ENCODE measurements at places on chromosomes 12 and 14.

- no peak for DNase-seq
These were observed 161.2 kb downstream of the TMTC3 start for GRCh38 chr12:88303335-88303734.

DNA sequence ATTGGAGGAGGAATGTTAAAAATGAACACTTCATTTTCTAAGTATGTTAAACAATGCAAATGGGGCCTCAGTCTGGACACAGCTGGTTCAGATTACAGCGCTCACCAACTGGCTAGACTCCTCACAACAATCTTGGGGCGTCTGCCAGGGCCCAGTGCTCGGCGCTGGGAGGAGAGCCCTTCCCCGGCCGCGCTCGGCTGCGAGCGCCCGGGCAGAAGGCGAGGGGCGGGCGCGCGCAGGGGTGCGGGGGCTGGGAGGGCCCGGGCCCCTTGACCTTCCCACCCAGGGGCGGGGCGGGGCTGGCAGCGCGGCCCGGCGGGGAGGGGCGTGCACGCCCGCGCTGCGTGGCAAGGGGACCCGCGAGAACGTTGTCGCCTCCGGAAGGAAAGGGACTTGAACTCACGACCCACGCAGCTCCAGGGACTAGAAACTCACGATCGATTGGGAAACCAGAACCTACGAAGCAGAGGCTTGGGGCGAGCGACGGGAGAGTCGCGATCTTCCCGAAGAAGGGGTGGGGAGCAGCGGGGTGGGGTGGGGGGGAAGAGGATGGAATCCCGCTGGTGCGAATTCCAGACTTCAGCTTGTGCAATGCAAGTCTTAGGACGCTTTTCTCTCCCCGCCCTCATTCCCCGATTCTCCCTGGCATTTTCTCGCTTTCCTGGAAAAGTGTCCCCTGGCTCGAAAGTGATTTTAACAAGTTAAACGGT is at the start of gene FBLN5:
Gene FBLN5, minus strand, starts transcription at position 220 of the 710 bp plus-strand sequence. CDS start 465 bp downstream, outside the sequence.
- DNase-seq, result peak; percentile 63

DNA sequence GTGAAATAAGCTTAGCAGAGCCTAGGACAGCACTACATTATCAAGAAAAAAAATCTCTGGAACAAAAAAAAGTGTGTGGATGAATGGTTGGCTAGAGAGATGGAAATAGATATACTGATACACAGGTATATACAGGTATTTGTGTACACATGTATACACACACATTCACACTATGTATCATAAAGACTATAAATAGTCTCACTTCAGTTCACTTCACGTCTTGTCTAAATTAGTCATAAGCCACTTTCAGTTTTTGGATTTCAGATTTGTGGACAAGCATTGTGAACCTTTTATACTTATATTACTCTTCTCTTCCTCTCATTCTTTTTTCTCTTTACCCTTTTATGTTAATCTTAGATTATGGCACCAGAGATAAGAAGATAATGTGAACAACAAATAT is 41.8 kb upstream of the SLC6A15 start:
- no peak for DNase-seq

DNA sequence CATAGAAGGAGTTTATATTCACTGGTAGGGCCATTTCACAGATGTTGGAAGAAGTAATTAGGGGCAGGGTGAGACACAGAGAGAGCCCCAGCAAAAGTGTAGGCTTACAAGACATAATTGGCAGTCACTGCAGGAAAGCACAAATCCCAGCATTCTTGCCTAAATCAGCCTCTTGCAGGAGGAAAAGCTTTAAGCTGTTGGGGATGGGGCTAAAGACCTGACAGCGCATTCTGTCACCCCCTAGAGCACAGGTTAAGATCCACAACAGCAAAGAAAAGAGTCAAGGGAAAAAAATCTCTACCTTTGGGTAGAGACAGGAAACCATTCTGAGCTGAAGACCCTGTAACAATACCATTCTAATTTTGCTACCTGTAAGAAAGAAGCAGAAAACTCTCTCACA is 409.0 kb downstream of the DAD1 start:
- no peak for DNase-seq

DNA sequence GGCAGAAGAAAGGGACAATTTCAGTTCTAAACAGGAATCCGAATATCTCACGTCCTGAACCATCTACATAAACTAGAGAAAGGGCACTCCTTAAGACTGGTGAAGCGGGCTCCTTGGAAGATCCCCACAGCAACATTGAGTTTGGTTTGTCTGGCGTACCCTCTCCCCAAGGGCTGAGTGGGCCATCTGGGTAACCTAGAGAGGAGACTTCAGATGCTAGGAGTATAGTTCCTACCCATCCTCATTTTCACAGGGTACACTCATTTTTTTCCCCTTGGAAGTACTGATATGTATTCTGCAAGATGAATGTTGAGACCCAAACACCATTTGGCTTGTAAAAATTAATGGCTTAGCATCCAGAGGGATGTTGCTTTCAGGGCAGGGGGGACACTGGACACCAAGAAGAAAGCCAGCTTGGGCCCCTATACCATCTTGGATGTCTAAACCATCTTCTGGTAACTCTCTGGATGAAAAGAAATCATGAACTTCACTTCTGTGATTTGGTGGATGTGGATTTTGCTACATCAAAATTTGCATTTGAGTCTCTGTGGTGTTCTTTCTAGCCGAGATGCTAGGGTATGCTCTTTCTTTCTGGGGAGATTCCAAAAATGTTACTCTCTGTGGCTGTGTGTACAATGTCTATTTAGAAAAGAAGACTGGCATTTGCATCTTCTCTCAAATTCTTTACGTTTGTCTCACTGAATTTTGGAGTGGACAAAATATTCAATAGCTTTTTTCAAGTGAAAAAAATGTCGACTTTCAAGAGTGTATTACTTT is 97.7 kb downstream of the ETV6 start:
- no peak for DNase-seq

DNA sequence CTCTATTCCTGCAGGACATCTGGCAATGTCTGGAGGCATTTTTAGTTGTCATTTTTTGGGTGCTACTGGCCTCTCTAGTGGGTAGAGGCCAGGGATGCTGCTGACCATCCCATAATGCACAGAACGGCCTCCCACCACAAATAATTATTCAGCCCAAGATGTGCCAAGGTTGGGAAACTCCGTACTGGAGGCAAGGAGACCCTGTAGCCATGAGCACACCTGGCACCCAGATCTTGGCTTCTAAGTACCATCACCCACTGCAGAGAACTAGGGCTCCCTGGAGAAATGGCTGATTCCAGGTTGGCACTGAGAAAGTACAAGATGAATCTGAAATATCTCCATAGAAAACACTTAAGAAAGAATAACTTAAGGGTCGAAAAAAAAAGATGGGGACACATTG is 81.7 kb downstream of the RBM19 start:
- DNase-seq, result no peak

GRCh38 chr12:32444895-32445294 is 45.5 kb downstream of the FGD4 start:
- DNase-seq, result no peak

- no peak for DNase-seq
These were observed 777.7 kb downstream of the SLC6A15 start for GRCh38 chr12:84134797-84135366.

DNA sequence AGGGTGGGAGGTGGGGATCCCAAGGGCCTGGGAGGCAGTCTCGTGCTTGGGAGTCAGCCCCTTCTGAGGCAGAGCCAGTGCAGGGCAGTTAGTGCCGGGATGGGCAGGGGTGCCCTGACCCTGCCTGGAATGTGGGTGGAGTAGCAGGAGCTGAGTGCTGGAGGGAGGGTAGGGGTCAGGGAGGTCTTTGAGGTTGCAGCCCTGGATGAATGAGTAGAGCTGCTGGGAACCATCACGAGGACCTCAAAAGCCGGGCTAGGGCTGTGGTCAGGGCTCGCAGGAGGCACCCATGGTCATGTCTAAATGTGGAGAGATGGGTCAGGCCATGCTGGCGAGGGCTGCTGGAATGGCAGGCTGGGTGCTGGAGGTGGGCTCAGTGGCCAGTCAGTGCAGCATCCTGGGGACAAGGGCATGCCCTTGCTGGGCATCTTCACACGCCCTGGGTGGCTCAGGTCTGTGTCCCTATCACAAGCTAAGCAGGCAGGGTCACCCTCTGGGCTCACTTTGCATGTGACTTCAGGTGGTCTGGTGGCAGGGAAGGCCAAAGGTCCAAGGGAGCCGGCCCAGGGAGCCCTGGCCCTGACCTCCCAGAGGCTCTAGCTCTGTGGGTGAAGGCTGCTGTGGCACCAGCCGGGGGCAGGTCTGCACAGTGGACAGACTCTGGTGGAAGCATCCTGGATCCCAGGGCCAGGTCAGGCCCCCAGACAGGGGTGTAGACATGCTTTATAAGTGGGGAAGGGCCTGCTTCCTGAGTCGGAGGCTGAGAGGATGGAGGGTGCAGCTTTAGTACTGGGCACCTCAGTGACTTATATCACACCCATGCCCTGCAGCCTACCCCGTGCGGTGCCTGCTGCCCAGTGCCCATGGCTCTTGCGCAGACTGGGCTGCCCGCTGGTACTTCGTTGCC is 24.5 kb downstream of the PAPLN start:
- DNase-seq, result no peak

GRCh38 chr12:116490471-116490870 is 68.7 kb upstream of the MAP1LC3B2 start:
- no peak for DNase-seq

DNA sequence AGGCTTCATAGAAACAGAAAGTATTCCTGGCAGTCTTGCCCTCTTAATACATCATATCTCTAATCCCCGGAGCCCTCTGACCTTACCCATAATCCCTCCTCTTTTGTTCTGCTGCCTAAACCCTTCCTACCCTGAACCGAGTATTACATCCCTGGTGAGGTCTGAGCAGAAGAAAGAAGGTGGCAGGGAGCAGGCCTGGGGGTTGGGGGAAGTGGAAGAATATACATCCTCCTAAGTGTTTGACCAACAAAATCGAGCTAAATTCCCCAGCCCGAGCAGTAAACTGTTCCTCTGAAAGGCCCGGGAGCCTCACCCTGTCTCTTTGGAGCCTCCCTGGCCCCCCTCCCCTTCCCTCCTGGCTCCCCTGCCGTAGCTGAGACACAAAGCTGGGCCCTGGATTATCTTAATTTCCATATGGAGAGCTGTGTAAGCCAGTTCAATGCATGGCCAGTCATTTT is 192.6 kb upstream of the LHX5 start:
- DNase-seq, result no peak

DNA sequence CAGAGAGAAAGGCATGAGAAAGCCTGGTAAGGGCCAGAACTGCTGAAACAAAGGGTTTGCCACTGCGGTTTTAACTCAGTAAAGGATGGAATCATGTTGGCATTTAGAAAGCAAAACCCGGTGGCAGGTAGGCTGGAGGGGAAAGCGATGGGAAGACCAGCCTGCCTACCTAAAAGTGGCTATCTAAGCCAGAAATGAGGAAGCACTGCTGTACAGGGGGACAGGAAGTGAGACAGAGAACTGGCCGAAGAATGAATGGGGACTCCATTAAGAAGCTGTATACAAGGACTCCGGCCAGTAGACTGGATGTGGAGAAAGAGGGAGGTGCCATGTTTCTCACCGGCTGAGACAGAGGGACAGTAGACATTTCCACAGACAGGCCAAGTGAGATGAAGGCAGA is 48.2 kb downstream of the PPM1H start:
- no peak for DNase-seq

GRCh38 chr14:79842270-79842669 is 369.0 kb downstream of the DIO2 start:
- DNase-seq, result no peak

All from stimulated activated CD4-positive, alpha-beta T cell treated with anti-CD3 and anti-CD28 coated beads, Interleukin-15, amount 100 ng/mL, for 24 hours (primary cell).